Natural killer cell (primary cell): ENCODE measurements at places on chromosomes 3 and 15.

DNA sequence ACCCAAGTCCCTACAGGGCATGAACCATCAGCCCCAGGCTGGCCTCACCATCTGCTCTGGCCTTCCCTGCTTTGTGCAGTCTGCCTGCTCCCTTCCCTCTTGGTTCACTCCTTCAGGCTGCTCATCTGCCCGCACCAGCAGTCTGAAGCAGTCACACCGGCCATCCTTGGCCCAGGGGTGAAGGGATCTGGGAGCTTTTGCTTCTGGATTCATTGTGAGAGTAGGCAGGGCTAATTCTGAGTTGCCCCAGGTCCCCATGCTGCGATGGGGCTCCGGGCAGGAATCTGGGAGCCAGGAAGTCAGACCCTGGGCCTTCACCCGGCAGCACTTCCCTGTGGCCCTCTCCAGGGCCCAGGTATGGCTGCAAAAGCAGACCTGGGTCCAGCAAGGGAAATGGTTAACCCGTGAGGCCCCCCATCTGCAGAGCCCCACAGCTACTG, 99.7 kb downstream of the VGLL4 start:
- DNase-seq, result no peak

- no peak for DNase-seq
These were observed 89.5 kb upstream of the TPM1 start for GRCh38 chr15:62953021-62953420.

- no peak for DNase-seq
These were observed 34.9 kb upstream of the MAGI1 start for GRCh38 chr3:66073464-66074141.

DNA sequence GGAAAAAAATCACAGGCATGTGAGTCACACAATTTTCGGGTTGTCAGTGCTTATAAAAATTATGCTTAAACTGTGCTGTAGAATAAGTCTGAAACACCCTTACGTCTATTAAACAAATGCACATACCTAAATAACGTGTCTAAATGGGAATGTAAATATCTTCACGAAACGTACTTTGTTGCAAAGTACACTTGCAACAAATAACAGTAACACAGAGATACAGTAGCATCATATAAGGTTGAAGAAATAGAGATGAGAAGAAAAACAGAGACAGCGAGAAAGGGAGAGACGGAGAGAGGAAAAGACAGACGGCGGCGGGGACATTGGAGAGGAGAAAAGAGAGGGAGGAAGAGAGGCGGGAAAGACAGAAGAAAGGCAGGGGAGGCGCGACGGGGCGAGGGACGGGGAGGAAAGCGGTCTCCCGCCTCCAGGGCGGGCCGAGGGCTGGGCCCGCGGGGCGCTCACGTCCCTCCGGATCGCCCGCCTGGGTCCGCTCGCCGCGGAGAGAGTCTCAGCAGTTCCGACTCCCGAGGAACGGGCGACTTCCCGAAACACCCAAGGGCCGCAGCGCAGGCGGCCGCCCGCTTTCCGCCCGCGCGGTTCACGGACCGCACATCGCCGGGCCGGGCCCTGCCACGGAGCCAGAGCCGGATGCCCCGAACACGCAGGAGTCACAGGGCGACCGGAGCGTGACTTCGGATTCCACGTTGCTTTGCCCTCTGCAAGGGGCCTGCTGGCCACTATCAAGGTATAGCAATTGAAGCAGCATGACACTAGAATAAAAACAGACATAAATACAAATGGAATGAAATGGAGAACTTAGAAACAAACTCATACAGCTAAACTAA, 153.4 kb downstream of the LMLN start:
- no peak for DNase-seq

DNA sequence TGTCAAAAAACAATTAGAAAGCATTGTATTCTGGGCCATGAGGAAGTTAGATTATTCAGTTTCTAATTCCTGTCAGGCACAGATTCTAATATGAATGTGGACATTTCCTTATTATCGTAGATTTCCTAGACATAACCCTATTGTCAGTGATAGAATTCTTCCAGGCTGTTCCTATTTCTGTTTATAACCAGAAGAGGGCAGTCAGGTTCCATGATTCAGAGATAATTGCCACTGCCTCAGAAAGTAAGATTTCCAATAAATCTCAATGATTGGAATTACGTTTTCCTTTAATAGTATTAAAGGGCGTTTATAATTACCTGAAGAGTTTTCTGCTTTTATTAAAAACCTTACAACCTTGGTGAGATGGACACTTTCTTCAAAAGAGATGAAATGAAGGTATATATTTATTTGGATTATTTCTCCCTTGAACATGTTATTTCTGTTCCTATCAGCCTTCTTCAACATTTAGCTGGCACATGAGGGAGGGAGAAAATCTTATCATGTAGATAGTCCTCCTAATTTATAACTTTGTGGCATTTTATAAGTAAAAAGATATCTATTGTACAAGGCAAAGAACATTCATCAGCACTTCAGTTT, 439.2 kb downstream of the MCTP2 start:
- DNase-seq, result no peak

- DNase-seq, result no peak
These were observed 239.5 kb downstream of the NAALADL2 start for GRCh38 chr3:175098644-175099043.

GRCh38 chr15:52112203-52112750, 298 bp downstream of the BCL2L10 start:
- DNase-seq, result no peak

GRCh38 chr3:29581311-29581710, 300.4 kb downstream of the RBMS3 start:
- DNase-seq, result no peak

DNA sequence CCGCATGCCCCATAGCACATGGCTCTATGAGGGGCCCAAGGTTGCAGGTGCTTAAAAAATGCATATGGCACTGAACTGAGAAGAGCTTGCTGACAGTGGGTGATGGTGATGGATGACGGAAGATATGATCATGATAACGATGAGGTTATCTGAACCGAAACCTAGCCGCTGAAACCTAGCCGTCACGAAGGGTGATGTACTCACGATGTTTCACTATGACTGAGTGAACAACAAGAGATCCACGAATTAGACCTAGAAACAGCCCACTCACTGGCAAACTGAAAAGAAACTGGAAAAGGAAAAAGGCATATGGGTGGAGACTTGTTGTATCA, 57.6 kb upstream of the BCL6 start:
- DNase-seq, result no peak

GRCh38 chr15:17026633-17027032, 3515.0 kb downstream of the GOLGA6L6 start:
- DNase-seq, result no peak

DNA sequence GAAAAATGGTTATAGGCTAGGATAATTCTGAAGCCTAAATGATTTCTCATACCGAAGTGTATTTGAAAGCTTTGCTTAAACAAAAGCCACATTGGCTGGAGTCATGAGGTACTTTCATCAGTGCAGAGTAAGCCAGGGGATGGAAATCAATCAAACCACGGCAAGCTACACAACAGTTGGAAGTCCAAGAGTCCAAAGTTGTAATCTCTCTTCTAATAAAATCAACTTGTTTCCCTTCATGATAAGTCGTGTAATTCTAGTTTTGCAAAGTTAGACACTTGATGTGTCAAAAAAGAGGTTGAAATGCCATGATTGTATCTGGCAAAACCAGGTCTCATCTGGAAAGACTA, 250.5 kb upstream of the VEPH1 start:
- DNase-seq, result no peak

GRCh38 chr15:36392676-36393266, 186.7 kb upstream of the CDIN1 start:
- no peak for DNase-seq
